NCI-H2171 (cell line): ENCODE measurements at places on chromosomes 4 and X.

- DNase-seq, result no peak
Observed at GRCh38 chr4:96293806-96294205, 453.9 kb downstream of the PDHA2 start.

- no peak for DNase-seq
Observed at GRCh38 chr4:74292111-74292870, 16.0 kb upstream of the EPGN start.

- DNase-seq, result no peak
Observed at GRCh38 chrX:38651625-38652601, 90.6 kb downstream of the TSPAN7 start.

DNA sequence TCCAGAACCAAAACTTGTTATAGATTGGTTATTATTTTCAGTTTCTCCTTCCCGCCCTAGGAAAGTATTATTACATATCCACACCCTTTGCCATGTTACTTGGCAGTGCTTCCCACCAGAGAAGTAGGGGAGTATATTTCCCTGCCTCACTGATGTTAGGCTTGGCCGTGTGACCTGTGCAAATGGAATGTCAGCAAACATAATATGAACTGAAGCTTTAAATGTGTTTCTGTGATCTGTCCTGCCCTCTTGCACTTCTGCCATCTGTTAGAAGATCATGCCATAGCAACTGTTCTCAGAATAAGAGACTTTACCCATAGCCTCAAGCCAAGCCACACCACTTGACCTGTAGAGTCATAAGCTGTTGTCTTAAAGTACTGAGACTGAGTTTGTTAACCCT lies 36.7 kb upstream of the NEUROG2 start:
- DNase-seq, result no peak

DNA sequence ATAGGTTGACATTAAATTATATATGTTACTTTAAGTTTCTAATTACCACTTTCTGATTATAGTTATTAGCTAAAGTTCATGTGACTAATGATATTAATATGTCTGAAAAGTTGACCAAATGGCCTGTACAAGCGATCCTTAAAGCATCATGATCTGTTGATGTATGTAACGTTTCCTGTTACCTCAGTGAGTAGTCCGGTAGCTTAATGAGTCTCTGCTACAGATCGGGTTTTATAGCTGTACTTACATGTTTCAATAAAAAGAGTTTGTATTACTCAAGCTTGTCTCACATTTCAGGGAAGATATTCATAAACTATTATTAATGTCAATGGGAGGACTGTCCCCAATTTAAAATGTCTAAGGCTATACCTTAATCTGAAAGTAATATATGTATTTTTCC lies 246.3 kb downstream of the PPP3CA start:
- DNase-seq, result no peak

- DNase-seq, result no peak
Observed at GRCh38 chr4:113293674-113294073, 244.2 kb downstream of the ANK2 start.

GRCh38 chrX:112761242-112762207 lies 79.1 kb downstream of the AMOT start:
- no peak for DNase-seq

DNA sequence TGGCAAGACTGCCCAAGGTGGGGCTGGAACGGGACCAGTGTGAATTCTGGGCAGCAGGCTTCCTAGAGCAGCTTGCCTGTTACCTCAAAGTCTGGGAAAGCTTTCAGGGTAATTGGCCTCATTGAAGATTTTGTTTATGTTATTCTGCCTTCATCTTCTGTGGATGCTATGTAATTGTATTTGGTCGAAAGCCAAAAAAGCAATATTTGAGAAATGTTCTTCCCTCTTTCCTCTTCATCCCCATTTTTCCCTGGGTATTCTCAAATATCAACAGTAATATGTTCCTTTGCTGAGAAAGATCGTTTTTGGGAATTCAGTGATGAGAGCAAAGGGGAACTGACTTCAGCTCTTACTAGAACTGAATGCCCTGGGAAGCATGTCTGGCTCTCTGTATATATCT lies 12.9 kb downstream of the TMEM131L start:
- no peak for DNase-seq

DNA sequence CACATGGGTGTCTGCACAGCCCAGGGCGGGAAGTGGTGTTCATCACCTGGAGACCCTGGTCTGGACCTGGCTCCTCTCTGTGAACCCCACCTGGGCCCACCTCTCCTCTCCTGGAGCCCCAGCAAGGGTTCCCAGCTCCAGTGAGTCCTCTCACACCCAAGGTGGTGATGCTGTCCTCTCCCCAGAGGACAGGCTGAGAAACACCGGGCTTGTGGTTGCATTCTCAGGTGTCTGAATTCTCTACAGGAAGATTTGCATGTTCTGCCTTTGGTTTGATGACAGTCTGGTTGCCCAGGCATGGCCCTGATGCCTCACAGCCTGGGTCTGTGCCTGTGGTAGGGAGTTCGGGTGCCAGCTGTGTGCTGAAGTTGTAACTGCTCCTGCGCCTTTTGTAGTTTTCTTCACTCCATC lies 3.8 kb downstream of the MAEA start:
- no peak for DNase-seq

GRCh38 chrX:149630681-149631233 lies 835 bp downstream of the TMEM185A start:
- no peak for DNase-seq

GRCh38 chrX:129516402-129516801 lies 6.9 kb downstream of the SMARCA1 start:
- no peak for DNase-seq

GRCh38 chr4:126448086-126448845 lies 1133.5 kb downstream of the FAT4 start:
- no peak for DNase-seq

DNA sequence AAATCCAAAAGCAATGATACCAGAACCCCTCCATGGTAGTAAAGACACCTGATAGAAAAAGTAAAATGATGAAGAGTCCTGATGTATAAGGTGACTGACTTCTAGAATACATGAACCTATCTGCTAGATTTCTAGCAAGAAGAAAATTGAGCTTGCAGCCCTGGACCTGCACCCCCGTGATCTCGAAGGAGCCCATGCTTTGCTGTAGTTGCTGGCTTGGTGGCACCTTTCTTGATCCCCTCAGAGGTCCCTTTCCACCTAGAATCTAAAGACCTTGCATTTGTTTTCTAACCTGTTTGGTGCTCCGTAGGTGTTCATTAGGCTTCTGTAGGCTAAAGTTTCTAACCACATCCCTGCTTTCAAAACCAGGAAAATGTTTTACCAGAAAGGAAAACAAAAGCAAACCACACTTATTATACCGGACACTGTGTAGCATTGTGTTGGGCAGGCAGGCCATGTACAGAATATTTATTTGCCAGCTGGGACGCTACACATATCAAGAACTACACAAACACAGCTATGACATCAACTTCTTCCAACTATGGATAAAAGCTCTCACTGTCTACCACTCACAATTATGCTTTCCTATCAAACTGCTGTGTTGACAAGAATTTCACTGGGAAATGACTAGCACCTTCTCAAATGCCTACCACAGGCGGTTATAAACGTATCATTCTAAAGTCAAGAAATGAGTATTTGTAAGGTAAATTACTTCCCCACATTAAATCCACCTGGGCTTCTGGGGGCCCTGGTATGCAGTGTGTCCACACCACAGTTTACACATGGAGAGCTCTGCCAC lies 316.2 kb downstream of the UNC5C start:
- DNase-seq, result no peak

GRCh38 chr4:174317531-174317930 lies 33.8 kb downstream of the CEP44 start:
- DNase-seq, result peak; percentile 19

DNA sequence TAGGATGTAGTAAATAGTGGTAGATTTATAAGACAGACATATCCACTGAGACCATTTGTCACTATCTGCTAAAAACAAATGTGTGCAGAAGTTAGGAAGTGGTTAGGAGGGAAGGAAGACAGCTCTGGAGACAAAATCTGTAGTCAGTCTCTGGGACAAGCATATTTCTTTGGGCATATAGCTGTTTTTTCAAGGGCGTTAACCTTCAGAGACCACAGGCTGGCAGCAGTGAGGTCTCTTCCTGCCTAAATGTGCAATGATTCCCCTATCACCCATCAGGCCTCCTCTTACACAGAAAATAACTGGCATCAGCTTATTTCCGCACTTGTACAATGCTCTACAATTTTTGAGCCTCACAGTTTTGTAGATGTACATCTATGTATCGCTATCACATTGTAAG lies 6.5 kb downstream of the TMEM150C start:
- no peak for DNase-seq

- DNase-seq, result no peak
Observed at GRCh38 chr4:26729027-26729426, 131.6 kb upstream of the STIM2 start.

GRCh38 chr4:3073158-3074077 lies 920 bp downstream of the HTT-AS start:
- DNase-seq, result no peak

DNA sequence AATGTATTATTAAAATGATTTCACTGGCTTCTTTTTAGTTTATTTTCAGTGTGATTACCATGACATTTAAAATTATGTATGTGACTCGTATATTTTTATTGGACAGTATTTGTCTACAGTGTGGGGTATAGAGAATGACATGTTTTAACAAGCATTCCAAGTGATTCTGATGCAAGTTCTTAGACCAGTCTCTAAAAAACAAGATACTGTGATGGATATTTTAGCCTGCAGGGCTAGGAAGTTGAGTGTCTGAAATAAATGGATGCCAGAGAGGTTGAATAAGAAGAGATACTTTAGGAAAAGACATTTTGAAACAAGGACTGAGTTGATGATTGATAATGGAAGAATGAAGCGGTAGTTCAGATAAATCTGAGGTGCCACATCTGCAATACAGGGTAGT lies 3.5 kb upstream of the MAD2L1 start:
- no peak for DNase-seq

- no peak for DNase-seq
Observed at GRCh38 chr4:21596521-21596920, 352.1 kb downstream of the KCNIP4 start.

DNA sequence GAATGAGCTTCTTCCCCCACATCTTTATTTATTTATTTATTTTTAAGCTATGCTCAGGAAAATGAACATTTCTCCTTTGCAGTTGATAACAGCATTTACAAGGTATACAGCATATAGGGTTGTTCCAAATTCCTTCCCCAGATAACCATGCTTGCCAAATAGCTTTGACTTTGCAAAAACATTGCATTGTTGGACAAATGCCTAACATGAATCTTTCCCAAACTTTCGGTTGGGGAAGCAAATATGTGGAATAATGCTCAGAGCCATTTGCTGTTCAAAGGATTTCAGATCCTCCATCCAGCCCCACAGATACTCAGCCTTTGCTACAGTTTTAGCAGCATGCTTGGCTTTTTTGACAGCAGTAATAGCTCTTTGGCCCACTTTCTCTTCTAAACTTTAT lies 127.2 kb upstream of the AGA start:
- DNase-seq, result no peak

DNA sequence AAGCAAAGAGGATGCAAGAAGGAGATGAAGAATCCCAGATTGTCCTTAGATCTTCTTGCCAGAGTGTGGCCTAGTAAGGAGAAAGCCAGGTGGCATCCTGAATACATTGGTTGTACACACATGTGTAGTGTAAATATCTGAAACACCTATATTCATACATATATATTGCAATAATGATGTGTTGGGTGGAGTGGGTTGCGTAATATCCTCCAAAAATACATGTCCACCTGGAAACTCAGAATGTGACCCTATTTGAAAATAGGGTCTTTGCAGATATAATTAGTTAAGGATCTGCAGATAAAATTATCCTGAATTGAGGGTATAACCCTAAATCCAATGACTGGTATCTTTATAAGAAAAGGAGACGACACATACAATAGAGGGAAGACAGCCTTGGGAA lies 216.3 kb downstream of the NLGN4X start:
- no peak for DNase-seq

DNA sequence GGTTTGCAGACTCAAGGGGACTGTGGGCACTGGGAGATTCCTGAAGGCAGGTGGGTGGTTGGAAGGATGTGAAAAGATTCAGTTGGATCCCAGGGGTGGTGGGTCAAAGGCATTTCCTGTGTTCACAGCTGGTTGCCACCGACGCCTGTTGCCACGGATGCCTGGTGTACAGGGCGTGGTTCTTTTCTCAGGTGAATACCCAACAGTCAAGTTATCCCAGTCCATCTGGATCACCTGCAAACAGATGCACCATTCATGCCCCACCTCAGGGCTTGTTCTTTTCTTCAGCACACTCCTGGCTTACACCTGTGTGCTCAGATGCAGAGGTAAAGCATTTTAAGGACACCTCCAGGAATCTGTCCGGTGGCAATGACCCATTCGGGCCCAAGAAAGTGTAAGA lies 55.8 kb upstream of the SHOX start:
- DNase-seq, result no peak

DNA sequence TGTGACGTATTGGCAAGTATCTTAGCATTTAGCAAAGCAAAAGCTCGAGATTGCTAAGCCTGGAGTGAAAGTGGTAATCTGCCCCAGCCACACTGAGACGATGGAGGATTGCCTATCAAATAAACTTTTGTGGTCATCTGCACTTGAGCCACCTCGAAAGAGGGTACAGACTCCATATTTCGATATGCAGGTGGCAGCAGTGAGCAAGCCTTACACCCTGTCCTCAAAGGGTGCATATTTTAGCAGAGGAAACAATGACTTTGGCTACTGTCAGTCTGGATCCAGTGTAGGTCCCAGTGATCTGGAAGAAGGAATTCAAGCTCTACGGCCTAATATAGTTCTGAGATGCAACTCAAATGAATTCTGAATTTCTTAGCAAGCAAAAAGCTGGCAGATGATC lies 153.9 kb downstream of the ATG4A start:
- DNase-seq, result no peak

- DNase-seq, result no peak
Observed at GRCh38 chr4:180106122-180106521, 2137.1 kb upstream of the TENM3 start.

DNA sequence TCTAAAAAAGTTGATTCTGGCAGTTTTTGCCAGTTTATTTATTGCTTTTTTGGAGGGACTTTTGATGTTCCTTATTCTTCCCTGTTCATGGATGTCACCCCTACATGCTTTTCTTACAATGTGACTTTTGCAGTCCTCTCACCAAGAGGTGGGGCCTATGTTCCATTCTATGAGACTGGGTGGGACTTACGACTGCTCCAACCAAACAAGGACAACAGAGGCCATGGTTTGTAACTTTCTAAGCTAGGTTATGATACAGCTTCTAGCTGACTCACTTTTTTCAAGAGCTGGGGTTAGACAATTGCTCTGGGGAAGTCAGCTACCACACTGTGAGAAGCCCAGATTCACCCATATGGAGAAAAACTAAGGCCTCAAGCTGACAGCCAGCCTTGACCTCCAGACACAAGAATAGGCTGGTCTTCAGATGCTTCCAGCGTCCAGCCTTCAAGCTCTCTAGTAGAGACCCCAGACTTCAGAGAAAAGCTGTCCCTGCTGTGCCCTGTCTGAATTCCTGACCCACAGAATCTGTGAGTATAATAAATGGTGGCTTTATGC lies 39.5 kb downstream of the ENOPH1 start:
- no peak for DNase-seq
